HepG2 (cell line): ENCODE measurements at places on chromosomes 16 and 17. TPM values are rescaled to one million over a fixed set of nuclear protein-coding genes. Genes with fewer than 3 reads are reported as not detected.

DNA sequence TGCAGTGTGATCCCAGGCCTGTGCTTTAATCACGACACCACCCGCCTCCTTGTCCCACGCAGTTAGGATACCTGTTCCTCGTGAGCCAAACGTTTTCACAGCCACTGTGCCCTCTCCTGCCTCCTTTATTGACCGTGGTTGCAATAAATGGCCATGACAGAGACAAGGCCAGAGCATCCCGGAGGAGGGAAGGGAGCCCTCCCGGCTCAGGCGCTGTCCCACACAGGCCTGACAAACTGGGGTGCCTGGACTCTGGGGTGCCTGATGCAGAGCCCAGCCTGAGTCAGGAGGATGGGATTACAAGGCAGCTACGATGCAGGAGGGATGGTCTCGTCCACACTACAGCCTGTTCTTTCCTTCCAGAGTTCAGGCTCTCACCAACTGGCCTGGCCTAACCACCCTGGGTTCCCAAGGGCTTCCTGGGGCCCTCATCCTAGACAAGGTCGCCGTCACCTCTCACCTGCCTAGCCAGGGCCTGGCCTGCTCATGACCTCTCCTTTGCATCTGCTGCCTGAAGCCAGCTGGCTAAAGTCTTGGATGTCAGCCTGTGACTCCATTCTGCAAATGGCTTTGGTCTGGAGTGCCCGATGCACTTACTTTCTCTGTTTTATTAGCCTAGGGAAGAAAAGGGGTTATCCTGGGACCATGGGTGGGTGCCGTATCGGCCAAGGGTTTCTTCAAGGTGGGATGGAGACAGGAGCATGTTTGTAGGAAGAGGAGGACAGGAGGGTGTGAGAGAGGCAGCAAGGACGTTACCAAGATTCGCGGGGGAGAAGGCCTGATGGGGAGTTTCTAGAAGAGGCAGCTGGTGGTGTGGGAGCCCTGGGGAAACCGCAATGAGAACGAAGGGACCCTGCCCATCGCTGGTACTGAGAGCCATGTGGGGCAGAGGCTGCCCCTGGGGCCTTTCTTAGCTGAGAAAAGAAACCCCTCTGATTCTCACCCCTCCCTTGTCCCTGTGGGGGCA lies 234.3 kb upstream of the TNRC6C start:
- DNase-seq, result no peak

DNA sequence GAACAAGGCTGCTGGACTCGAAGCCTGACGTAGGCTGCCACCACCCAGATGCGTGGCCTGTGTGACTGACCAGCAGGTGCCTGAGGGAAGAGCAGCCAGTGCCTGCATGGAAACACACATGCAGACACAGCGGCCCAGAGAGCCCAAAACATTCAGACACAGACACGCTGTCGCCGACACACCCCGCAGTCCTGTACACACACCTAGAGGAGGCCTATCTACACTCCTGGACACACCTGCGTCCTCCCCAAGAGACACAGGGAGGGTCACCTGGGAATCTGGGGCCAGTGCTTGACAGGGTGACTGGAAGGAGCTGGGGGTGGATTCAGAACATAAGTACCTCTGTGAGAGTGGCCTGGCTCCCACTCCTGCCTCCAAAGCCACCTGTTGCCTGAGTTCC lies 6.1 kb upstream of the TSPOAP1 start:
- no peak for DNase-seq

DNA sequence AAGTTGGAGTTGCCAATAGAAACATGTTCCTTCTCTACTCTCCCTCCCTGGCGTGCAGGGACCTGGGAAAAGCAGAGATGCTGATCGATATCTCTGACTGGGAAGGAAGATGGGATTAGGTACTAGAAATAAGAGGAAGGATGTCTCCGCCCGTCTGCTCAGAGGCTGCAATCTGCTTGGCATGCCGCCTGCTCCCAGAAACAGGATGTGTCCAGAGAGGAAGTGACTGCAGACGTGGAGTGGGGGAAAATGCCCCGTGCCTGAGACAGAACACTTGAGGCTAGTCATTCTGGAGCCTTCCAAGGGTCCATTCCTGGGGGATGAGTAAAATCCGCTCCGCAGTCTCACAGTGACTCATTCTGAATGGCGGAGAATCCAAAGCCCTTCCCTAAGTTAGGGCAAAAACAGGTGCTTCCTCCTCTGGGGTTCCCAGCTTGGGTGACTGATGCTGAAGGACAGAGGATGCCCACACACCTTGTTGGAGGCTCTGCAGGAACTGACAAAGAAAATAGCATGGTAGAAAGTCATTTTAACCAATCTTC lies 45.0 kb upstream of the SMURF2 start:
- DNase-seq, result peak; percentile 68

GRCh38 chr16:72372087-72373045 lies 200.4 kb upstream of the PMFBP1 start:
- no peak for DNase-seq

- DNase-seq, result peak; percentile 51
Observed at GRCh38 chr17:42050393-42051012, at the start of gene C17orf113. Gene C17orf113 (minus strand): TSS chr17:42050601. CDS start chr17:42043376, 7,225 bp downstream.

- no peak for DNase-seq
Observed at GRCh38 chr17:30297715-30298114, 6.0 kb upstream of the BLMH start.

DNA sequence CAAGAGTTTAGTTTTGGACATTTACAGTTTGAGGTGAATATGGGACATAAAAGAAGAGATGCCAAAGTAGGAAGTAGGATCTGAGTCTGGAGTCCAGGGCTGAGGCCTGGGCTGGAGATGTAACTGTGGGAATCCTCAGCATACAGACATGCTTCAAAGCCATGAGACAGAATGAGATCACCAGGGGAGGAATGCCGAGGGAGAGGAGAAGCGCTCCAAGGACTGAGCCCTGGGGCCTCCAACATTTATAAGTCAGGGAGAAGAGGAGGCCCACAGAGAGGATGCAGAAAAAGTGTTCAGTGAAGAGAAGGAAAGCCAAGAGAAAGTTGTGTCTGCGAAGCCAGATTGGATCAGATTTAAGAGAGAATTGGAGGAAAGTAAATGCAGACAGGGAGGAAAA lies 277.5 kb upstream of the MYOCD start:
- DNase-seq, result no peak

- no peak for DNase-seq
Observed at GRCh38 chr17:34110315-34110714, 144.8 kb upstream of the CCL2 start.

DNA sequence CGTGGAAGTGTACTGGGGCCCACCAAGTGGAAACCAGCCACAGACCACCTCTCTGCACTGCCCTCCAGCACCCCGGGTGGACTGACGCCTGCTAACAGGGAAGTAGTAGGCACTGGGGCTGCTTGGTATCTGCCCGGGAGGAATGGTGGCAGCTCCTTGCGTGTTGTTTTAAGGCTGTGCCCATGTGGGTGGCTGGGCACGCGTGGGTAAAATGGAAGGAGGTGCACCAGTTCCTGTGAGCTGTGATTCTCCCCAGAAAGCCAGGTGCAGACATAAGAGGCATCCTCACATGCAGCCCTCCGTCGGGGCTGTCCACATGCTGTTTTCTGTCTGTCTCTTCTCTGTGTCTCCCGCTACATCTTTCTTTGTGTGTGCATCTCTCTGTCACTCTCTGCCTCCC lies 122.3 kb downstream of the ENGASE start:
- no peak for DNase-seq

GRCh38 chr17:52470553-52470952 lies 312.0 kb upstream of the CA10 start:
- DNase-seq, result no peak

DNA sequence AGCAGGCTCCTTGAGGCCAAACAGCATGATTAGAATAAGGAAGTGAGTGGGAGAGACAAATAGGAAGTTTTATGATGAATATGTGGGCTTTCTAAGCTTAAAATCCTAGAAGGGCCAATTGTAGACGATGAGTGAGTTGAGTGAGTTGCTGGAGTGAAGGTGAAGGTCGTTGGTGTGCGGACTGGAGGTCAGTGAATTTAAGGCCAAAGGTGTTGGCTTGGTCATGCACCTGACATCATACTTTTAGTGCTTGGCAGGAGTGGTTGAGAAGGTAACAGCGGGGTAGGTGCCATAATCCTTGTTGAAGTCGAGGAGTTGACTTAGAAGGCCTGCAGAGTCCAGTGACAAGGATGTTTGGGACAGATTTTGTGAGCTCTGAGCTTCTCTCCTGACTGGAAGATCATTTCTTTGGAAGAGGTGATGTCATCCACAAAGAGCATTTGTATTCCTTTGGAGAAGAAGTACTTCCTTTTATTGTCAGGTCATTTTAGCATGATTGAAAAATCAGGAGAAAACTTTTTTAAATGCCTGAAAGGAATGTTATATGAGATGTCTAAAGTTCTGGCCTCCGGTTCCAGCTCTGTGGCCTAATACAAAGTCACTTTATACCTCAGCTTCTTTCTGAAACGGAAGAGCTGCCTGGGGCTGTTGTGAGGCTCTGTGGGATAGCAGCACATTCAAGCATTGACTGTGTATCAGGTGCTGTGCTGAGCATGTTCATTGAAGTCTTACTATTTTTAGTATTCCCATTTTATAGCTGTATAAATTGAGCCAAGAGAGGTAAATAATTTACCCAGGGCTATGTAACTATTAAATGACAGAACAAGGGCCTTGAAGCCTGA lies 53.6 kb upstream of the TBX2 start:
- no peak for DNase-seq

DNA sequence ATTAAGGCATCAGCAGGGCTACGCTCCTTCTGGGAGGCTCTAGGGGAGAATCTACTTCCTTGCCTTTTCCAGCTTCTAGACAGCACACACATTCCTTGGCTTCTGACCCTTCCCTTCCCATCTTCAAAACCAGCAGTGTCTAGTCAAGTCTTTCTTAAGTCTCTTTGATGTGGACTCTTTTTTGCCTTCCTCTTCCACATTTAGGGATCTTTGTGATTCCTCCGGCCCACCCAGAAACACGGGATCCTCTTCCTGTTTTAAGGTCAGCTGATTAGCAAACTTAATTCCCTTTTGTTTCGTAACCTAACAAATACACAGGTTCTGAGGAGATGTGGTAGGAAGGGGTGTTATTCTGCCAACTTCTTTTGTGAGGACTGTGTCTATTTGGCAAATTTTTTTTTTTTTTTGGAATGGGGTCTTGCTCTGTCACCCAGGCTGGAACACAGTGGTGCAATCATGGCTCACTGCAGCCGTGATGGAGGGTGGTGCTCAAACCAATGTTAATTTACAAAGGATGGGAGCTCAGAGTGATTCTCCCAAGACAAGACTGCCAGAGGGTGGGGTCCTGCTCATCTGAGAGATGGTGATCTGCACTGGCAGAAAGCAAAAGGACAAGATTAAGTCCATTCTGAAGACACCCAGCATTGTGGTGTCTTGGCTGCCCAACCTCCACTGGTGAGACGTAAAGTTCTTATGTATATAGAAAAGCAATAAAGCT lies 14.7 kb downstream of the KNOP1 start:
- no peak for DNase-seq

DNA sequence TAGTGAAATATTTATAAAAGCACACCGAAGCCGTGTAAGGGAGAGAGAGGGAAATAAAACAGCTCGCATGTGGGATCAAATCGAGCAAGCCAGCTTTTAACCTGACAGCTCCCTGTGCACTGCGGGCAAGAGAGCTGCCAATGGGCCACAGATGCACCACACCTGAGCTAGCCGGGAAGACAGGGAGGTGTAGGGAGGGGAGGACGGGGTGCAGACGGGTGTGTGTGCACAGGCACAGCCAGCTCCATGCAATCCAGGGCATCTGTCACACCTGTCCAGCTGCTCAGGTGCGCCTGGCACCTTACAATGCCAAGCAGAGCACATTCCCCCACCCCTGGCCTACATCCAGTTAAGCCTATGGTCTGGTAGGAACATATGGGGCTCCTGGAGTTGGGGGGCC lies 70.0 kb downstream of the C16orf78 start:
- DNase-seq, result no peak

DNA sequence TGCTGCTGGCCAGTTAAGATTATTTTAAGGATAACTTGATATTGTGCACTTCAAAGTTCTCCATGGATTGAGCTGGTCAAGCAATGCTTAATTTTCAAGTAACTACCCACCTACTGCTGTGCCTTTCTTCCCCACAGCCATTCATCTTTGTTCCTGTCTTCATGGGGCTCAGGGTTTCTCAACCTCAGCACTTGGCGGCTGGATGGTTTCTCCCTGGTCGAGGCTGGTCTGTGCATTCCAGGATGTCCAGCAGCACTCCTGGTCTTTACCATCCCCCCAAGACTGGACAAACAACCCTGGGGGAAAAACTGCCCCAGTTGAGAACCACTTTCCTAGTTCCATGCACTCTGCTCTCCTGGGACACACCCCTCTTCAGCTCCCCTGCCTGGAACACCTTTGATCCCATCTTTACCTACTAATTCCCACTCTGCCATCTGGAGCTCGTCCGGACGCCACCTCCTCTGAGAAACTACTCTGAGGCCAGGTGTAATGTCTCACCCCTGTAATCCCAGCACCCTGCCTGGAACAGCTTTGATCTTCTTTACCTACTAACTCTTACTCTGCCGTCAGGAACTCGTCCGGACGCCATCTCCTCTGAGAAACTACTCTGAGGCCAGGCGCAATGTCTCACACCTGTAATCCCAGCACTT lies 81.5 kb downstream of the NXN start:
- no peak for DNase-seq

DNA sequence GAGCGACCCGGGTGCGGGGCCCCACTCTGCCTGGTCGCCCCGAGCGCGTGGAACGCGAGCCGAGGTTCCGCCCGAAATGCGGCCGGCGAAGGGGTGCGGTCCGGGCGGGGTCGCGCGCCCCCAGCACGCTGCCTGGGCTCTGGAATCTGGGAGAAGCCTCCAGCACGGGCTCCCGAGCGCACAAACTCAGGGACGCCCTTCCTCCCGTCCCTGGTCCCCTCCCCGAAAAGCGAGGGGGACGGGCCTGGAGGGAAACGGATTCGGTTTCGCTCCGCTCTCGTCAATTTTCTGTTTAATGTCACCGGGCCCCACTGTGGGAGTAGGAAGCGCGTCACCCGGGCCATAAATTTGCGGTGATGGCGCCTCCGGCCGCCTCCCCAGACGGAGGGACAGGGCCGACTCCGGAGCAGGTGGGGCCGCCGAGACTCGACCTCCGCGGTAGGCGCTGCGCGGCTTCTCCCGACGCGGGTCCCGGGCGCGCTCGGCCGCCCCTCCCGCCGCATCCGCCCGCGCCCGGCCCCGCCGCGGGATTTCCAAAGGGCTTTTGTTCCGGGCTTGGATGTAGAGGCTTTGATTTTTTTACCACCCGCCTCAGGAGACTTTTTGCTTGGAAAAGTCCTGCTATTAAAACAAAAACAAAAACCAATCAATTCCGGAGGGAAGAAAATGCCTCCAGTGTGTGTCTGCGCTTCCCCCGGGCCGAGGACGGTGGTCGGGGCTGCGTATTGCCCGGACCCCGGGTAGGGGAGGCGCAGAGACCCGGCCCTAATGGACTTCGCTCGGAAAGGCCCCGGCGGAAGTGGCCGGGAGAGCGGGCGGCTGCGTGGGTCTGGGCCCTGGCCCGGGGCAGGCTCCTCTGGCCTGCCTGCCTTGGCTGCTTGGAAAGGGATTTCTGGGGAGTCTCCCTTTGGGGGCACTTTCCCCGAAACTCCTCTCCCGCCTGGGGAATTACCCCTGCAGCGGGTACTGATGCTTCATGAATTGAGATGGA lies 7.9 kb upstream of the BAHCC1 start:
- DNase-seq, result no peak

CCDC43 gene
- 94.8 and 116 TPM in 2 replicates for total RNA-seq

CES5A gene
- not detected in 2 replicates for total RNA-seq

TSNAXIP1 gene
- 0.10 and 0.86 TPM in 2 replicates for total RNA-seq

ZG16 gene
- total RNA-seq, result 0.07 and 0.15 TPM in 2 replicates

MYH11 gene
- not detected in 2 replicates for total RNA-seq

MYH2 gene
- total RNA-seq, result not detected in 2 replicates

CHP2 gene
- total RNA-seq, result not detected in 2 replicates
